ENCODE measurements at places on chromosomes 13 and 19.

- DNase-seq = no peak
Measured at GRCh38 chr13:110012102-110012739, 225.8 kb upstream of the IRS2 start.

DNA sequence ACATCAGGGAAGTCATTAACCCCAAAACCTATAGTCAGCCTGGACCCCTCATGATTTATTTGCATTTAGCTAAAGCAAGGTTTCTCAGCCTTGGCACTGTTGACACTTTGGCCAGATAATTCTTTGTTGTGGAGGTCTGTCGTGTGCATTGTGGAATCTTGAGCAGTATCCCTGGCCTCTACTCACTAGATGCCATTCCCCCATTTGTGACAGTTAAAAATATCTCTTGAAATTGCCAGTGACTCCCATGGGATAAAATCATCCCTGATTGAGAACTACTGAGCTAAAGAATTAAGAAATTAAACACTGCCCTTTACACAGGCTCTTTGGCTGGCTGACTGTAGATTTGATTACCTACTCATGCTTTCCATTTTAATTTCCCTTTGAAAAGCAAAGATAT lies 102.7 kb downstream of the LMO7 start:
- DNase-seq = no peak

DNA sequence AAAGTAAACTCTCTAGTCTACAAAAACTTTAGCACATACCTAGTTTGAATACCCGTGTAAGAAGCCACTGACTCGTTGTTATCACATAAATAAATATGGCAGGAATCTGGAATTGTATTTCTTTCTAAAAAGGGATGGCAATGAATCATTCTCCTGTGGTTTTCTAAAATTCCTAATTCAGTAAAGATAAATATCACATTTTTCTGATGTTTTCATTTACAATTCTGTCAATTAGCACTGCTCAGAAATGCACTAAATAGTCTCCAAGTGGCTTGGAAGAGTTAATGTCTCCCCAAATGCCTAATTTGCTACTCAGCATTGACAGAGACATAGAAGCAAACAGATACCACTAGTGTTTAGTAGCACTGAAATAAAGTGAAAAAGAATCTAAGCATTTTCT lies 547.7 kb upstream of the SLITRK1 start:
- DNase-seq = no peak

DNA sequence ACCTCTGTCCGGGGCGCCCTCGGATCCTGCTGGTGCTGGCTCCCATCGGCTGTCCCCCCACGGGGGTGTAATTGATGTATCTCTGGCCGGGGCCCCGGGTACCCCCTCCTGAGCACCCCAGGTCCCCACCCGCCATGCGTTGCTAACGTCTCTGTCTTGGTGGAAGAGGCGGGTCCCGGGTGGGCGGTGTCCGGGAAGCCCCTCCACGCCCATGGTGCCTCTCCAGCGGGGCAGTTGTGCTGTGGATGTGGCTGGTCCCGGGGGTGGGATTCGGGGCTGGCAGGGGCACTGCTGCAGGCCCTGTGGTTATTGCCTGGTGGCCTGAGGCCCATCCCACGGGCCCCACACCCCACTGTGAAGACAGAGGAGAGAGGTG lies 4.9 kb downstream of the DIRAS1 start:
- DNase-seq = no peak

- DNase-seq = no peak
Measured at GRCh38 chr19:16677055-16677454, 16.1 kb downstream of the TMEM38A start.

DNA sequence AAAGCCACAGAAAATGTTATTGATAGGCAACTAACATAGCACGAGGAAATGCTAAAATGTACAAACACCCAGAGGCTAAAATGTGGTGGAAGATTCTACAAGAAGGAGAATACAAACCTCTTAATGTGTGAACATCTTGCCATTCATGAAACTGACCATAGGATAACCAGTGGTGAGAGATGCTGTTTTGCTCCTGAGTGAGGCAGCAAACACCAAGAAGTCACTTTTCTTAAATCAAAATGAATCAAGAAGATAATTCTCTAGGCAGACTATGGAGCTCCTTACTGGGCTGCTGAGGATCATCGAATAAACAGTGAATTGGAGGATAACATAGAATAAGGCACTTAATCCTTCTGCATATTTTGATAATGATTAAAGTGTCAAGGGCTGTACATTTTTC lies 375.4 kb upstream of the SLITRK6 start:
- DNase-seq = no peak

GRCh38 chr19:11018179-11018578 lies 57.3 kb downstream of the SMARCA4 start:
- peak; percentile 74 for DNase-seq

- no peak for DNase-seq
Measured at GRCh38 chr19:55312621-55313512, 12.3 kb downstream of the TMEM150B start.

GRCh38 chr19:18606281-18607225 lies at the start of gene CRLF1:
CRLF1 (minus strand) TSS chr19:18606799; CDS start chr19:18606656, 143 bp downstream.
- no peak for DNase-seq

DNA sequence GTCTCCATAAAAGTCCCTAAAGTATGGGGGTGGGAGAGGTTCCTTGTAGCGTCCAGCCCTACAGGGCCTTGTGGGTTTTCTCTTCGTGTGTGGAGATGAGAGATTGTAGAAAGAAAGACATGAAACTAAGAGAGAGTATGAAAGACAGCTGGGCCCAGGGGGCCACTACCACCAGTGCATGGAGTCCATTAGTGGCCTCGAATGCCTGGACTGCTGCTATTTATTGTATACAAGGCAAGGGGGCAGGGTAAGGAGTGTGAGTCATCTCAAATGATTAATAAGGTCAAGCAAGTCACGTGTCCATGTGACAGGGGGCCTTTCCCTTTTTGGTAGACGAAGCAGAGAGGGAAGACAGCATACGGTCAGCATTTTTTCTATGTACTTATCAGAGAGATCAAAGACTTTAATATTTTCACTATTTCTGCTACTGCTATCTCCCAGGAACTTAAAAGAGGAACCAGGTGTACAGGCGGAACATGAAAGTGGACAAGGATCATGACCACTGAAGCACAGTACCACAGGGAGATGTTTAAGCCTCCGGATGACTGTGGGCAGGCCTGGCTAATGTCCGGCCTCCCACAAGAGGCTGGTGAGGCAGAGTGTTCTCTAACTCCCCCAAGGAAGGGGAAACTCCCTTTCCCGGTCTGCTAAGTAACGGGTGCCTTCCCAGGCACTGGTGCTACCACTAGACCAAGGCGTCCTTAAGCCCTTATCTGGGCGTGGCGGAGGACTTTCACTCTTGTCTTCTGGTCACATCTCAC lies 25.5 kb downstream of the FGF21 start:
- peak; percentile 29 for DNase-seq

GRCh38 chr13:45055902-45056648 lies 64.2 kb upstream of the GTF2F2 start:
- no peak for DNase-seq

GRCh38 chr13:44929692-44930091 lies 59.6 kb downstream of the NUFIP1 start:
- no peak for DNase-seq

DNA sequence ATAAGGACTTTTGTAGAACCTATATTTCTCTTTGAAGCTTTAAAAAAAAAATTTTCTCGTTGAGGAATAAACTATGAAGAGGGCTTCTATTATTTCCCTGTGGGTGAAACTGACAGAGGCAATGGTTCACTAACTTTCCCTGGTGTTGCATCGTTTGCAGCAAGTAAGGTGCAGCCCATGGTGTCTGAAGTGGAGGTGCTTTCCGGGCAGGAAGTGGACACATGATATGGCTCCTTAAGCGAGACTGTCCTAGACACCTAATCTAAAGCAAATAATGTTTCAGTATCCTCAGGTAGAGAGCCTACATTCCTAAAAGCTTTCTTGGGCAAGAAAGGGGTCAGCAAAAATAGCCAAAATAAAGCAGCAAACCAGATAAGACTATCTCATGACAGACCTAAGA lies 437.6 kb upstream of the ARGLU1 start:
- DNase-seq = no peak

DNA sequence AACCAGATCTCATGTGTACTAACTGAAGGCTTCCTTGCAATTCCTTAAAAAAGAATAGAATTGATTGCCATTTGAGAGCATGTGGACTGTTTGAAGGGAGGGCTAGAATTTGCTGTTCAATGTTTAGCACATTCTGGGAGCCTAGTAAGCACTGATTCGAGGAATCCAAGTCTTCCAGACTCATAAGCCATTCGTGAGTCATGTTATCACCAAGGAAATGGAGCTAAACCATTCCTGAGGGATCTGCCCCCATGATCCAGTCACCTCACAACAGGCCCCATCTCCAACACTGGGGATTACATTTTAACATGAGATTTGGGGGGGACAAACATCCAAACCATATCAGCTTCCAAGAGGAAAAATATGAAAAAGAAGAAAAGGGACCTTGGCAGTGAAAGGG lies 276.4 kb downstream of the KCNRG start:
- DNase-seq = no peak

GRCh38 chr19:36819130-36819630 lies 19.0 kb downstream of the ZNF790 start:
- no peak for DNase-seq

DNA sequence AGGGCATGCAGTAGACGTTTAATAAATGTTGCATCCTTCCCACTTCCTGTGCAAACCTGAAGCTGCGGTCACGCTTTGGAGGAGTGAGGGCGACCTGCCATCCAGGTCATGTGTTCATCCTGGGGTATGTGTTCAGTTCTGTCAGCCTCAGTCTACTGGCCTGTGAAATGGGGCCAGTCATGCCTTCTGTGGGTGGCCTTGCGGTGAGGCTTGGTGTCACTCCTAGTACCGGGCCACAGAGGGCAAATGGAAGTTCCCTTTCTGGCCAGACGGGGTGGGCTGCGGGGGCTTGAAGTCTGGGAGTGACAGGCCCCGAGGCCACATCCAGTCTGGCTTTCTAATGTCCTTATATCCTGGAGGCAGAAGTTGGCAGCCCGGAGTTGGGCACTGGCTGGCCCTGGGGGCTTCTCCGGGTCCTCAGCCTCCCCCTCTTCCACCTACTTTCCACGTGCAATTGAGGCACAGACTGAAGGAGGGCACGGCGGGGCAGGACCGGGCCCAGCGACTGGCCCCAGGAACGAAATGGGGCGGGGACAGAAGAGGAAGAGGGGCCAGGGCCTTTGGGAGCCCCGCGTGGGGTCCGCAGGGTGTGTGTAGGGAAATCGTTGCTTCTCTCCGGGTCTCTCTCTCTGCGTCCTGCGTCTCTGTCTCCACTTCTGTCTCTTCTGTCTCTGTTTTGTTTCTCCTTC lies 11.1 kb downstream of the PDE4A start:
- no peak for DNase-seq

DNA sequence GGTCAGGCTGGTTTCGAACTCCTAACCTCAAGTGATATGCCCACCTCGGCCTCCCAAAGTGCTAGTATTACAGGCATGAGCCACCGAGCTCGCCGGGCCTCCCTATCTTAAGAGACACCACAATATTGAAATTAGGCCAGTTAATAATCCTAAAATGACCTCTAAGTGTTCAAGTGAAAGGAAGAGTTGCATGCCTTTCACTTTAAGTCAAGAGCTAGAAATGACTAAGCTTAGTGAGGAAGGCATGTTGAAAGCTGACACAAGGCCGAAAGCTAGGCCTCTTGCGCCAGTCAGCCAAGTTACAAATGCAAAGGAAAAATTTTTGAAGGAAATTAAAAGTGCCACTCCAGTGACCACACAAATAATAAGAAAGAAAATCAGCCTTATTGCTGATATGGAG lies 144.5 kb upstream of the FNDC3A start:
- DNase-seq = no peak

- peak; percentile 31 for DNase-seq
Measured at GRCh38 chr19:49106648-49107135, 7.5 kb upstream of the LIN7B start.

DNA sequence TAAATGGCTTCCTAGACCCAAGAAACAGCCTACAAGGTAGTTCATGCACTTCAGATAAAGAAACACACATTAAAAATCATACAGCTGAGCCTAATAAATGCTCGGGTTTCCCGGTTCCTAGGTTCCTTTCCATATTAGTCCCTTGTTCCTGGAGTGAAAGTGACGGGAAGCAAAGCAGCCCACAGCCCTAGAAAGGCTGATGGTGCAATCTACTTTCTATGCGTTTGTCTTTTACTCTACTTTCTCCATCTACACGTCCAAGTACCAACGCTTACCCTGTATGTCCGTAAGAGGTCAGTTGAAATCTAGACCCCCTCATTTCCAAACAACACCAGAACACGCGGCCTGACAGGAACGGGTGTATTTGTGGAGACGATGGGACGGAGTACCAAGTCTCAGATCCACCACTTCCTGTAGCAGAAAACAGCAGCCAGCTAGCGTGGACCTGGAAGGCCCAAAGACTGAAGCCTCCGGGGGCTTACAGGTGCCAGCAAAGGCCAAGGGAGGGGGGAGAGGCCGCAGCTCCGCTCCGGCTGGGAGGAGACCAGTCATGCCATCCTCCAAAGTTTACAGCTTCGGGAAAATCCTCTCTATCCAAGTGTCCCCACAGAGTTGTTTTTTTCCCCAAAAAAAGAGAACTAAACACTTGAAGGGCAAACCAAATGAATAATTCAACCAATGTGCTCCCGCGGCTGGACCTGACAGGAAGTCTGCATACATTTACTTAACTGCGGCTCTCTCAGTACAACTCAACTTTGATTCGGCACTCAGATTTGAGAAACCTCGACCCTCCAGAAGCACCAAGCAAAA lies 34.1 kb downstream of the STK24 start:
- no peak for DNase-seq

GRCh38 chr19:32105527-32106310 lies 239.7 kb upstream of the ZNF507 start:
- DNase-seq = no peak

- DNase-seq = no peak
Measured at GRCh38 chr19:4157164-4157563, 3.7 kb downstream of the CREB3L3 start.

DNA sequence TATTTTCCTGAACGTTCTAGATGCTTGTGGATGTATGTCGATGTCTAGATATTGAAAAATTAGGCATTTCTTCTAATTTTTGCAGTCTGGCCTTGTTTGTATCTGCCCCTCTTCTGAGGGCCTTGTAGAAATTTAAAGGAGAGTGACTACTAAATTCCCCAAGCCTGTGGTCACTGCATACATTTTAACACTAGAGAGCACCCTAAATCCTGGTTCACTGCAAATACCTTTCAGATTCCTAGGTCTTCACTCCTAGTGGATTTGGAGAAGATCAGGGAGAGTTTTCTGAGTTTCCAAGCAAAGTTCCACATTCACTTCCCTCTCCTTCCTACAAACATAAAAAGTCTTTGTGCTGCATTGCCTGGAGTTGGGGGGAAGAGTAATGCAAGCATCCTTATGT lies 1272.5 kb downstream of the OLFM4 start:
- DNase-seq = no peak

- peak; percentile 24 for DNase-seq
Measured at GRCh38 chr13:80363890-80364503, 23.1 kb upstream of the SPRY2 start.

- DNase-seq = no peak
Measured at GRCh38 chr13:100811928-100812327, 137.3 kb upstream of the TMTC4 start.

- peak; percentile 82 for DNase-seq
Measured at GRCh38 chr19:46426506-46427162, 2.1 kb downstream of the PNMA8C start.

All from large intestine (tissue), 12 donors.